ENCODE measurements at places on chromosomes 12 and 14. TPM values are rescaled to one million over a fixed set of nuclear protein-coding genes. Genes with fewer than 3 reads are reported as not detected.

Gene MIP
- 2.9 TPM for total RNA-seq

Gene NUDT14
- 15.9 TPM for total RNA-seq

Gene FAM186B
- not detected for total RNA-seq

Gene SP1
- 28.6 TPM for total RNA-seq

Gene GARIN6
- 0.24 TPM for total RNA-seq

Gene TPPP2
- total RNA-seq, result not detected

Gene C1QL4
- 1.4 TPM for total RNA-seq

Gene SERPINA9
- 1.4 TPM for total RNA-seq

Gene EPYC
- total RNA-seq, result 2.2 TPM

Gene OR11H12
- not detected for total RNA-seq

Gene SLC38A6
- 26.7 TPM for total RNA-seq

DNA sequence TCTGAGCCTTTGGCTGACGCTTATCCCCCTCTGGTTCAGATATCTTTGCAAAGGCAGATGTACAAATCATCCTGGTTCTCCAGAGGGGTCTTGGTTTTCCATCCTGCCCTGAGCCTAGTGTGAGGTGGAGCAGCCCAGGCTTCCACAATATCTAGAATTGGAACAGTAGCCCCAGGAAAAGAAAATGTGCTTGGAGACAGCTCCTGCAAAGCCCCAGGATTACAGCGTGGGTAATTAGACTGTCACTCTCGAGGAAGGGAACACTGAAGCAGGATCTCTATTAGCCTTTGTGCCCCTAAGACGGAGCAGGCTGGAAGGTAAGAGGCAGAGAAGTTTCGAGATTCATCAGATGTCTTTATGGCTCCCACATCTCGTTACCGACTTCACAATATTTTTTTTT, 59.4 kb downstream of the TMEM132C start:
- DNase-seq, result no peak

DNA sequence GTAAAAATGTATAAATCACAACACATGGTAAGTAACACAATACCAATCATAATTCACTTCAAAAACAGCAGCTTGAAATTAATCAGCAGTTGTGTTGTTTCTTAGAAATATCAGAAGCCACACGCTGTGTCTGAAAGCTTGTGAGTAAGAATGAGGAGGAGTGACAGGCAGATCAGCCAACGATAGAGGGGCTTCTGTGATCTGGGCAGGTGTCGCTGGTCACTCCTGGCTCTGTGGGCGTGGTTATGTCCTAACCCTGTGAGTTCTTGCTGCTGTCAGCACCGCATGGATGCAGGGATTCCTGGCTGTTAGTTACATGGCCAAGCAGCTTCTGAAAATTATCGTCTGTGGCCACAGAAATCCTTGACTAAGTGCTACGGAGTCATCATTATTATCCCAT, 123.4 kb downstream of the SLC25A47 start:
- no peak for DNase-seq

DNA sequence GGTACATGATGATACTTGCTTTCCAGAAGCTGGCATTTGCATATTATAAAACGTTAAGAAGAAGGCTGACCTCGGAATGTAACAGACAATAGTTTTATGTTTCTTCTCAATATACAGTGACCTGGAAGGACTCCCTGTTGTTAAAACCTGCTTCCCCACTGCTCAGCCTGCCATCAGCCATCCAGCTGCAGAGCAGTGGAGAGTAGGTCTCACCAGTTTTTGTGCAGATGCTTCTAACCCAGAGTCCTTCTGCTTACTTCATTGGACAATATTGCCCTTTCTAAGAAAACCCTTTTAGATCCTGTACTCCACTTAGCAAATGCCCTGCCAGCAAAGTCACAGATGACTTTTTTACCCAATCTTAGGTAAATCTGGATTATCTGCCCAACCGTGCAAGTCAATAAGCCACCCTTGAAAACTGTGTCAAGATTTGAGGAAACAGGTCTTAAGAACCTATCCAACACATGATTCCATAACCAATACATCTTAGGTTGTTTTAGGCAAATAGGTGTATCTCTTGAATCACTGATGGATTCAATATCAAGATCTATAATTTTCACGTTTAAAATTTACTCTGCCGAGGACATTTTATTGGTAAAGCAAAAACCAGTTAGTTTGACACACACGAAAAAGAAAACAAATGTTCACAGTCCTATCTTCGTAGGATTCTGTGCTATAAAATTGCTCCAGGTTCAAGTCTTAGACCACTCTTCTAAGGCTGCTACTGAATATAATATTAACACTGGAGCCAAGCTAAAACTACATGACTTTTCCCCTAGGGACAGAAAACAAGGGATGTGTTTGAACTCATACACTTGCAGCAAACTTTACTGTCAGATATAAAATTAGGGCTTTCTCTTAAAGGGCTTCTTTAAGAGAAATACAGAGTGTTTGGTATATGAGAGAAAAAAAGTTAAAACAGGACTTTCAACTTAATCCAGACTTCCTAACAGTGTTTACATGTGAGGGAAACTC, 5.7 kb downstream of the PHLDA1 start:
- DNase-seq, result no peak

GRCh38 chr12:14153803-14154202, 172.4 kb upstream of the GRIN2B start:
- no peak for DNase-seq

GRCh38 chr14:49892301-49892635, 614 bp upstream of the ARF6 start:
- peak; percentile 91 for DNase-seq

DNA sequence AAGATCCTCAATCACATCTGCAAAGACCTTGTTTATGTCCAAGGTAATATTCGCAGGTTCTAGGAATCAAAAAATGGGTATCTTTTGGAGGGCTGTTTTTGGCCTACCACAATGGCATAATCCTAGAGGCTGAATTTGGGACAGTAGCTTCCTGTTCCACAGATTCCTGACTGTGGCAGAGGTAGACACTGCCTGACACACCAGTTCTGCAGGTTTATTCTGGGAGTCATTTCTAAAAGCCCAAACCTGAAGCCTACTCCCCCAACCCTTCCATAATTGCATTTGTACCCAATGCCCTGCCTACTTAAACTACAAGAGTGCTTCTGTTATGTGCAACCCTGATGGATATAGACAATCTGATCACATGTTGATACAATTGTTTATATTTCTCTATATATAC, 378.9 kb downstream of the PCNX1 start:
- no peak for DNase-seq

DNA sequence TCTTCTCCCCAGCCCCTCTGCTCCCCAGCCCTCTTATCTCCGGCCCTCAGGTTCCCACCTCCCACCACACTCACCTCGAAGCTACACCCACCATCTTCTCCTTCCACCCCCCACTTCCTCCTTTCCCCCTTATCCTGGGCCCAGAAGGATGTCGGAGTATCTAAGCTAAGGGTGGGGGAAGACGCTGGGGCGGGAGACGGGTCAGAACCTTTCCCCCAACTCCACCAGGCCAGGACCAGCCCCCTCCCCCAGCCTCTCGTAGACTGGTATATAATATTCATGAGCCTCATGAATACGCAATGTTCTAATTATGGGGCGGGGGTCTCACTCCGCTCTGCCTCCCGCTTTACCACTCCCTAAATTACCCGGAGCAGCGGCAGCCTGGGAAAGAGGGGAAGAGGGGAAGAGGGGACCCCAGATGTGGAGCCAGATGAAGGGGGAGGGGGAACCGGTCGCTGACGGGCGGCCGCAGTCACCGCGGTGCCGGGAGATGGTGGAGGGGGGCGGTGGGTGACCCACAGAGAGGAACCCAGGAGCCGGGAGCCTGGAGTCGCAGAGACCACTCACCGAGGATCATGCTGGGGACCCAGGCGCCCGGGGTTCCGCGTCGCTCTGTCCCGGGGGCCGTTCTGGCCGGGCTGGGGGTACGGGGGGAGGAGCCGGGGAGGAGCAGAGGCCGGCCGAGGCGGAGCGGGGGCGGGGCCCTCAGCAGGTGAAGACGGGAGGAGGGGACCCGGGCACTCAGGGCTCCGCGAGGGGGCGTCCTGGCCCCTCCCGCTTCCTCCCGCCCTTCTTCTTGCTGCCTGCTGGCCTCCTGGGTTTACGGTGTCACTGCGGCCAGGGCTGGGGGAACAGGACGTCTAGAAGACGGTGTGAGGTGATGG, 6.4 kb upstream of the ZNF385A start:
- no peak for DNase-seq

DNA sequence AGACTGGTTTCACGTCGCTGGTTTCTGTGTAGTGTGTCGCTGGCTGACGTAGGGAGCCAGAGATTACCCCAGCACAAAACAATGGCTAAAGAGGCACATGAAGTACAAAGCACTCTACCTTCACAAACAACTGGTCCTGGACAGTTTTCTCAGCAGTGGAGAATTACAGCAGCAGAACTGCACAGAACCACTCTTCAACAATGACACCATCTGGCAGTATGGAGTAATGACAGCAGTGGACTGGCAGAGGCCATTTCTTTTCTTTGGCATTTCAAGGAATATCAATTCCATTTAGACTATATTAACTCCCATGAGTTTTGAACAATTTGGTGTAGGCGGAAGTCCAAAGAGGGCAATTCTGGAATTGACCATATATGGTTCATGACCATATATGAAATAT, 1074.1 kb downstream of the AACS start:
- DNase-seq, result no peak

DNA sequence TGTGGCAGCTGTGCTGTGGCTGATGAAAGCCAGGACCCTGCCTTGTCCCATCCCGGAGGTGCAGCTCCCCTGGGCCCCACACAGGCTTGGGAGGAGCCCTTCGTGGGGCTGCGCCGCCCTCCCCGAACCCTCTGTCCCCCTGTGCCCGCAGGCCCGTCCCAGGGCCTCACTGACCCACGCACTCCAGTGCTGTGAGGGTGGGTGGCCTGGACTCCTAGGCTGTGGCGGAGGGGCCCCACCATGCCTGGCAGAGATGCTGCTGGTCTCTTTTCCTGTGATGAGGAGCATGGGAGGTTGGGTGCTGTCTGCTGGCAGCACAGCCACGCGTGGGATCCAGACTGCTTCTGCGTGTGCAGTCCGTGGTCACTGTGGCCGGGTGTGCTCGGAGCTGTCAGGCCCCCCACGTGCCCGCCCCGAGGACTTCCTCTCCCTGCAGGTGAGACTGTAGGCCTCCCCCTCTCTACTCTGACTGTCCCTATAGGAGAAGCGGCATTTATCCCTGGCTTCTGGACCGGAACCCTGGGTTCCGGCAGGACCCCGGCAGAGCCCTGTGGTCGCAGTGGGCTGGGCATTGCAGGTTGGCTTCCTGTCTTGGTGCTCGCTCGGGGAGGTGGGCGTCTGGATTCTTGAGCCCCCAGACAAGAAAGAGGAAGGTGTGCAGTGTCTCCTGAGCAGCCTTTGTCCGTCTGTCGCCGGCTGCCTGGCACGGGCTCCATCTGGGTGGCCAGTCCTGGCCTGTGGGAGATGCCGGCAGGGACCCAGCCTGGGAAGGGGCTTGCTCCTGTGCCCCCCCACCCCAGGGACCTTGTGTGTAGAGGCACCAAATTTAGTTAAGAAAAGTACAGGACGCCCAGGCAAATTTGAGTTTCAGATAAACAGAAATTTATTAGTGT, 2.3 kb downstream of the MTA1 start:
- no peak for DNase-seq

- DNase-seq, result no peak
Observed at GRCh38 chr12:22069851-22070250, 23.8 kb downstream of the CMAS start.

GRCh38 chr12:117119592-117120198, 20.5 kb upstream of the TESC start:
- DNase-seq, result no peak

DNA sequence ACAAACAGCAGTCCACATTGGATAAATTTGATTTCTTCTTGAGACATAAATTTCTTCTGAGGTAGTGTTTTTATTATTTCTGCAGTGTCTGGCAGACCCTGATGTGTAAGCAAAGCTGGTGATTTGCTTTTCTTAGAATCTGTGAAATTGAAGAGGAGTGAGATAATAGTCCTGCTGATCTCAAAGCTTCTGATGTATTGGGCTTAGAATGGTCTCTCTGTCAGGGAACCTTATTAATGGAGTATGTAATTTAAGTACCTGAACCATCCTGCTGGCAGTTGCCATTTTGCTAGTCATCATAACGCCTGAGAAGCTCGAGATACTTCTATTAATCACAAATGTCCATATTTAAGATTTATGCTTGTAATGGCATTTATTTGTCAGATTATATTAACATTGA, 464.5 kb upstream of the PRICKLE1 start:
- DNase-seq, result no peak

DNA sequence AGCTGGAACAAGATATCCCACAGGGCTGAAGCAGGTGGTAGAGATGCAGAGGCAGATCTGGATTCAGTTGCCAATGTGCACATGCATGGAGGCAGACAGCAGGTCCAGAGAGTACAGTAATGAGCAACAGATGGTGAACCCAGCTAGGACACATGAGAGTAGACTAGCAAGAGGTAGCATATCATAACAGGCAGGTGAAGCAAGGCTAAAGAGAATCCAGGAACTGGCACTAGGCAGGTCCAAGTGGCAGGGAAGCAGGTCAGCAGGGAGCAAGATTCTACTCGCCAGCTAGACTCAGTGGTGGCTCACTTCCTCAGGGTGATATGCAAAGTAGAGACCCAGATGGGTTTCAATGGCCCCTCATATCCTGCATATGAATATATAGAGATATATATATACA, 15.3 kb upstream of the MYF6 start:
- no peak for DNase-seq

GRCh38 chr14:98160901-98161300, 1111.1 kb downstream of the BCL11B start:
- no peak for DNase-seq

DNA sequence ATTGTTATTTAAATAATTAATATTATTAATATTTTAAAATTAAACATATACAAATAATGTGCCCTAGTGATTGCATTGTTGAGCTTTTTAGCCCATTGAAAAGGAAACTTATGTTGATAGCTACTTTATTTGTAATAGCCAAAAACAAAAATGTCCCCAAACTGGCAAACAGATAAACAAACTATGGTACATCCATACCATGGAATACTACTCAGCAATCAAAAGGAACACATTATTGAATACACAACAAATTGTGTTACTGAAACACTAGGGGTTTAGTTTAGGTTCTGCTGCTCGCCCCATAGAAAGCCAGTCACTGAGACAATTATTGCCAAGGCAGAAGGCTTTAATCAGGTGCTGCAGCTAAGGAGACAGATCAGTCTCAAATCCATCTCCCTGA, 239.7 kb upstream of the KITLG start:
- no peak for DNase-seq

- no peak for DNase-seq
Observed at GRCh38 chr12:57511161-57511560, 9.2 kb downstream of the DDIT3 start.

DNA sequence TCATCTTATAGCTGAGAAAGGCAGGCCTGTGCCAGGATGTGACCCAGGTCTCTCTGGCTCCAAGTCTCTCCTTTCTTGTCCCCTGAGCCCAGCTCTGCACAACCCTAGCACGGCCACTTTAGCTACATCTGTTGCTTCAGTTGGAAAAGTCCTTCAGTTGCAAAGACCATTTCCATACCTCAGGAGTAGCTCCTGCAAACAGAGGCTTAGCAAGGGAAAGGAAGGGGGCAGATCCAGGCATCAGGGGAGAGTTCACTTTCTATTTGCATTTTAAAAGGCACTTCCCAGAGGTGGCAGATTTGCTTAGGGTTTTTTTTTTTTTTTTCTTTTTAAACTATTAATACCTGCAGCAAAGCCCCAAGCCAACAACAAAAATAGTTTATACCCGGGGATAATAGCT, 3.0 kb upstream of the PITPNM2 start:
- no peak for DNase-seq

GRCh38 chr14:22262881-22263280, 326.1 kb downstream of the DAD1 start:
- no peak for DNase-seq

Data from umbilical cord (tissue), 2 donors.